ENCODE measurements at places on chromosomes 7 and 10.
A peak's percentile ranks its signal among the peaks of the same experiment; 100 is the strongest.

DNA sequence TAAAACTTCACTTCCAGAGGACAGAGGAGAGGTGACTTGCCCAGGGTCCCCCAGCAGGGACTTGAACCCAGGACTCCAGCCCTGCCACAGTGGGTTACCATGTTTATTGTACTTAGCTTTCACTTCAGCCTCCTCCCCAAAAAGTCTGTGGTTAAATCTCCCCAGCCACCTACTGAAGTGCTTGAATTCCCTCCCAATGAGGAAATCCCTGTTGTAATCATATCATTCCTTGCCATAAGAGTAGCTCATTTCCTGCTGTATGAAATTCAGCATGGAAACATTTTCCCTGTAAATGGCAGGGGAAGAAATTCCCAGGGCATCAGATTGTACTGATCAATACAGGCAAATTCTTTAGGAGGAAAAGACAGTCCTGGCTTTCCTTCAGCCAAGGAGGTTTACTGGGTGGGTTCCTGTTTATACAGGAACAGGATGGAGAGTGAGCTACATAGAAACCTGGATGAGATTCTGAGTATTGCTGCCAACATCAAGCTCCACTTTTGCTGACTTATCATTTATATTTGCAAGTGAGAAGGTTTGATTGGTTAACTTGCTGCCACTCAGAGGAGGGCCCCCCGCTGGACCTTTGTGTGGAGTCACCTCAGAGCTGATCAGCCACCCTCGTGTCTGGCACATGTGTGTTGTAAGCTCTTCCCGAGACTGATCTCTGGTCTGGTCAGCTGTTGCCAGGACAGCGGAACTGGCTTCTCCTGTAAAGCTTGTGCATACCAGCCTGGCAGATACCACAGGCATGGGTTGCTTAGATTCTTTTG is 16.4 kb upstream of the PDZD8 start:
- no peak for DNase-seq

- no peak for DNase-seq
Observed at GRCh38 chr10:3122486-3123205, 49.9 kb downstream of the PITRM1 start.

- DNase-seq: no peak
Observed at GRCh38 chr7:48875045-48875916, 49.1 kb upstream of the CDC14C start.

- no peak for DNase-seq
Observed at GRCh38 chr10:132395704-132396493, 1.1 kb upstream of the PWWP2B start.

DNA sequence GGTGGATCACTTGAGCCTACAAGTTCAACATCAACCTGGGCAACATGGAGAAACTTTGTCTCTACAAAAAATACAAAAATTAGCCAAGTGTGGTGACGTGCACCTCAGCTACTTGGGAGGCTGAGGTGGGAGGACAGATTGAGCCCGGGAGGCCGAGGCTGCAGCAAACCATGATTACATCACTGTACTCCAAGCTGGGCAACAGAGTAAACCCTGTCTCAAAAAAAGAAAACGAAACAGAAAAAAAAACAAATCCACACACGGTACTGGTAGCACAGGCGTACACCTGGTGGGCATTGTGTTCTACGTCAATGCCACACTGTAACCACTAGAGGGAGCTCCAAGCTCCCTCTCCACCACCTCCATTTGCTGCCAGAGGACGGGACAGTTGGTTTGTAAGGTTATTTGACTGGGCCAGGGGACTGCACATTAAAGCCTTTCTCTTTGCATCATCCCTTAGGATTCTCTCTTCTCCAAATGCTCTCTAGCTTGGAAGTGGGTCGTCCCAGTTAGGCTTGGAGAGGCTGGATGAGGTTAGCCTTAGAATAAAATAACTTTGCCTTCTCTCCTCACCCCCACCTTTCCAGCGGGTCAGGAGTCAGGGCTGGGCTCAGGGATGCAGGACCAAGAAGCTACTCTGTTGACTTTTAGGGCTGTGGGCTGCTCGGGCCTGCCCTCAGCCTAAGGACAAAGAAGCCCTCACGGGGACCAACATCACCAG is 130.8 kb downstream of the SORBS1 start:
- DNase-seq: peak; percentile 67

DNA sequence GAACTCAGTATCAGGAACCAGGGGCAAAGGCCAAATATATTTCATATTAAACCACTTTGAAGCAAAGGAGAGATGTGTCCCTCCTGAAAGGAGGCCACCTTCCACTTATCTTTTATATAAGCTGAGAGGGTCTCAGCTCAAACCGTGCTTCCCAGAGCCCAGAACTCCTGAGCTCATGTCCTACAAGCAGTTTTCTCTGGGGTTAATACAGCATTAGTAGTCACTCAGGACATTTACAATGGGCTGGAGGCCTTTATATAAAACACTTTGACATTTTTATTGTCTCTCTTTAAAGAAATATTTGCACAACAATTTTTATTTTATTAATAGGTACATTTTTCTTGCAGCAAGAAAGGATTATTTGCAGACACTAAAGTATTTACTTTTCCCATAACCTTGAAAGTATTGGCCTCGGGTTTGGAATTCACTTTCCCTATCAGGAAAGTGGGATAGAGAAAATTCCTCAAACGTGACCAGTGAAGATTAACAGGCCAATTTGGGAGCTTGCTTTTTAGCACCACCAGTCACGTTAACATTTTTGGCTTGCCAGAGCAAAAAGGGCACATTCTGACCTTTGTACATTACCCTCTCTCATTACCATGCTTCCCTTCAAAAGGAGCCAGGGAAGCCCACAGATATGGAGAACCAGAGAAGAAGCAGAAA is 464.9 kb upstream of the NRP1 start:
- DNase-seq: no peak

DNA sequence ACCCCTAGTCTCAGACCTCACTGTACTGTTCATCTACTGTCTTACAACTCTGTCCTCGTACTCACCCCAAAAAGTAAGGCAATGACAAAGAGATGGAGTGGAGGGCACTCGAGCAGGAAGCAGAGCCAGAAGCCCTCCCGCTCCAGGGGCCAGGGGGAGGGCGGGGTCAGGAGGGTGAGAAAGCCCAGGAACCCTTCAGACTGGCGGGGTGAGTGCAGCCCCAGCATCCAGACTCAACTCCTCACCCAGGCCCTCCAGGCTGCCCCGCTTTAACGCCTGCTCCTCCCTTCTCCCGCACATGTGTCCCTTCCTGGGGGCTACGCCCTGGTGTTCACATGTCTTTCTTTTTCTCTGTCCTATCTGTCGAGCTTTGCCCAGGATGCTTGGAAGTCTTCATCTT is 66.1 kb downstream of the CALML3 start:
- DNase-seq: peak; percentile 41

DNA sequence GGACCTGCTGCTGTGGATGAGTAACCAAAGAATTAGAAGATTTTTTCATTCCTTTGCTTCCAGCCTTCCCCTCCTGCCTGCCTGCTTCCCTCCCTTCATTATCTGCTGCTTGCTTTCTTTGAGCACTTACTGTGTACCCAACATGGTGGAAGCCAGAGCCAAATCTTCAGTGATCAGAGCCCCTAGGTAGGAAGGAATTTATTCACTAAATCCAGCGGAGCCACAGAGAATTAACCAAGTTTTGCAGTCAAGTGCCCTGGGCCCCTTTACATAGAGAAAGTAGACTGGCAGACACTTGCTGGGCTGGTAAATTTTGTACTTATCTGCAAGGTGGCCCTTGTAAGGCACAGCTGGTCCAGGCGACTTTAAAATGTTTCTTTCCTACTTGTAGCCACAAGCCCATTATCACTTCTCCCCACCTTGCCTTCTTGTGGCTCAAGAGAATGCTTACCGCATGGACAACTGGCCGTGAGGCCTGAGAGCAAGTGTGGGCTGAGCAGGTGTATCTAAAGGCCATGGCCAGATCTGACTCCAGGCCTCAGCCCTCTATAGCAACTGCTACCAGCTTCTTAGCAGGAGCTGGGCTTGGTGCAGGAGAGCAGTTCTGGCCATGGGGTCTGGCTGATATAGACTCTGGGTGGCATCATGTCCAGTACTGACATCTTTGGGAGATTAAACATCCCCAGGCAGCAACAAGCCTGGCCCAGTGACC is 11.1 kb downstream of the UNC5B start:
- no peak for DNase-seq

DNA sequence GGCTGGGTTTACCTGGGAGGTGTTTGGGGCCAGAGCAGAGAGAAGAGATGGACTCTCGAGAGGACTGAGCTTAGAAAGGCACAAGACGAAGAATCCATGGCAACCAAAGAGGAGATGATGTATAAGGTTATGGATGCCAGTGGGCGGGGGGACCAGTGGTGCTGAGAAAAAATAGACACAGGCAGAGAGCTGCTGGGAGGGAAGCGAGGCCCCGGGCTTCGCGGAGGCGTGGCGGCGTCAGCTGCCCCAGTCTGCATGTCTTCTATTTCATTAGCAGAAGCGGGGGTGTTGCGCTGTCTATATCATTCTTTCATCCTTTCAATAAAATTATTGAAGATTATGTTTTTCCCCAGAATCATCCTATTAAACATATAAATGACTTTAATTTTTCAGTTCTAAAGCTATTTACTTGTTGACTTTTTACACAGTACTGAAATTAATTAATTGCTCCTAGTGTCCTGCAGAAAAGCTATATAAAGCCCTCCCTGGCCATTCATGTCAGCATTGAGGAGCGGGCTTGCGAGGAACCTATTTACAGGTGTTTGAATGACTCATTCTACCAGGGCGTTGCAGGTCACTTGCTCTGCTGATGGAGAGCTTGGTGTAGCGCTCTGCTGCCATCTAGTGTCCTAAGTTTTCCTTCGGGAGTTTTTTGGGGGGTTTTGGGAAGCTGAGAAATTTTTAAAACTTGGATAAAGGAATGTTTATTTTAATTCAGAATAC is 42.9 kb upstream of the BHLHA15 start:
- DNase-seq: peak; percentile 85

DNA sequence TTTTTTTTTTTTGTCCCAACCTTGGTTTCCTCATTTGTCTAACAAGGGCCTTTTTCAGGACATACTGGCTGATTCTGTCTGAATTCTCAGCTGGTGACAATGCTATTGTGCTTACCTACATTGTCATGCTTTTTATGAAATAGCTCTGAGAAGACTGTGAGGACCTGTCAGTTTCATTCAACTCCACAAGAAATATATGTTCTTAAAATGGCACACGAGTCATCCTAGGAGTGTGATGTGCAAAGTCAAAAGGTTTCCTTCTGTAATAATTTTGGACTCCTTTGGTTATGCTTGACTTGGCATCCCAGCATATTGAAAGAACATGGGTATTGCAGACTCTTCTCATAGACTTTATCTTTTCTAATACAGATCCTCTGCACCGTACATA is 316.0 kb downstream of the GFRA1 start:
- no peak for DNase-seq

DNA sequence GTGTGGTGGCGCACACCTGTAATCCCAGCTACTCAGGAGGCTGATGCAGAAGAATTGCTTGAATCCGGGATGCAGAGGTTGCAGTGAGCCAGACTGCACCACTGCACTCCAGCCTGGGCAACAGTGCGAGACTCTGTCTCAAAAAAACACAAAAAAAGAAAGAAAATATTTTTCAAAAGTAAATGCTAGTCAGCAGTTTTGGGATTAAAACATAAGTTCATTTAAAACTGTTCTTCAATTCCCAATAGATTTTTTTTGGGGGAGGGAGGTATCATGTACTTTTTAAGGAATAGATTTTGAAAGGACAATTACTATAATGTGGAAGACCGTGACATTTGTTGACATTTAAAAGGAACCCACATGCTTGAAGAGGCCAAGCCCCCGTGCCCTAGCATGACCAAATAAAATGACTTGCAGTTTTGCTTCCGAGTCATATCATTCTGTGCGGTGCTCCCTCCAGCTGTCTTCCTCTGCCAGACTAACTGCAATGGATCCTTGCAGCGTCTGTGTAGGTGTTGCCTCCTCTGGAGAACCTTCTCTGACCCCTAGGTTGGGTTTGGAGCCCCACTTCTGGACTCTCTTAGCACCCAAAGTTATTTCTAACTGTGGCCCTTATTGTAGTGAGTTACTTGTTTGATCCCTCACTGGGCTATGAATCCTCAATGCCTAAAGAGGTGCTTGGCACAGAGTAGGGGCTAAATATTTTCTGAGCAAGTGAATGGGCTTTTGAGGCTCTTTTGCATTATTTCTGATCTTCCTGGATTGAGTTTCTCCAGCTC is 17.4 kb upstream of the HPS1 start:
- no peak for DNase-seq

GRCh38 chr7:81583882-81584533 is 185.8 kb downstream of the HGF start:
- no peak for DNase-seq

GRCh38 chr7:73520673-73521635 is 1.1 kb downstream of the BAZ1B start:
- DNase-seq: peak; percentile 68

GRCh38 chr10:51770709-51771108 is 71.3 kb upstream of the CSTF2T start:
- no peak for DNase-seq

GRCh38 chr10:80459047-80459865 is 5.1 kb downstream of the TSPAN14 start:
- peak; percentile 84 for DNase-seq

DNA sequence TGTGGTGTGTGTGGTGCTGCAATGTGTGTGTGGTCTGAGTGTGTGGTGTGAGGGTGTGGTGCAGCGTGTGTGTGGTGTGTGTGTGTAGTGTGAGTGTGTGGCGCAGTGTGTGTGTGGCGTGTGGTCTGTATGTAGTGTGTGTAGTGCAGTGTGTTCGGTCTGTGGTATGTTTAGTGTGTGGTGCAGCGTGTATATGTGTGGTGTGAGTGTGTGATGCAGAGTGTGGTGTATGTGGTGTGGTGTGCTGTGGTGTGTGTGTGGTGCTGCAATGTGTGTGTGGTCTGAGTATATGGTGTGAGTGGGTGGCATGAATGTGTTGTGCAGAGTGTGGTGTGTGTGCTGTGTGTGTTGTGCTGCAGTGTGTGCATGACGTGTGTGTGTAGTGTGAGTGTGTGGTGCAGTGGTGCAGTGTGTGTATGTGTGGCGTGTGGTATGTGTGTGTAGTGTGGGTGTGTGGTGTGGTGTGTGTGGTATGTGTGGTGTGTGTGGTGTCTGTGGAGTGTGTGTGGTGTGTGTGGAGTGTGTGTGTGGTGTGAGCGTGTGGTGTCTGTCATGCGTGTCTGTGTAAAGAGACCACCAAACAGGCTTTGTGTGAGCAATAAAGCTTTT is 31.0 kb upstream of the PODXL start:
- DNase-seq: no peak

- no peak for DNase-seq
Observed at GRCh38 chr7:51620706-51621105, 304.1 kb upstream of the COBL start.

- DNase-seq: no peak
Observed at GRCh38 chr7:25318047-25318446, 89.8 kb upstream of the NPVF start.

DNA sequence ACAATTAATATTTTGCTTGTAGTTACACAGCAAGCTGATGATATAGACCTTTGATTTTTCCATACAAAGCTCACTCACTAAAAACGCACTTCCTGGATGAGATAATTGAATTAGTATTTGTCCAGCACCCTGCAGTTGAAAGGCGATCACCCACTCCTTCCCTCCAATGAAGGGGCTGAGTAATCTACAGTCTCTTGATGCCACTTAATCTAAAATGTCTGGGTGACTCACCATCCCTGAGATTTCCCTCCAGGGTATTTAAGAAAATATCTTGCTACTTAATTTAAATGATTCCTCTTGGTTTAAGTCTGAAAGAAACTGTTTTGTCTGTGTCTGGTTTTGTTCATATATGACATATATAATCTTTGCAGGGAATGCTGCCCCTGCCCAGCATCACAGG is 515.3 kb downstream of the GRID1 start:
- no peak for DNase-seq

GRCh38 chr7:55069271-55069792 is 50.5 kb downstream of the EGFR start:
- DNase-seq: no peak
